NCI-H1105 (cell line): ENCODE measurements at places on chromosomes 3 and 15.

DNA sequence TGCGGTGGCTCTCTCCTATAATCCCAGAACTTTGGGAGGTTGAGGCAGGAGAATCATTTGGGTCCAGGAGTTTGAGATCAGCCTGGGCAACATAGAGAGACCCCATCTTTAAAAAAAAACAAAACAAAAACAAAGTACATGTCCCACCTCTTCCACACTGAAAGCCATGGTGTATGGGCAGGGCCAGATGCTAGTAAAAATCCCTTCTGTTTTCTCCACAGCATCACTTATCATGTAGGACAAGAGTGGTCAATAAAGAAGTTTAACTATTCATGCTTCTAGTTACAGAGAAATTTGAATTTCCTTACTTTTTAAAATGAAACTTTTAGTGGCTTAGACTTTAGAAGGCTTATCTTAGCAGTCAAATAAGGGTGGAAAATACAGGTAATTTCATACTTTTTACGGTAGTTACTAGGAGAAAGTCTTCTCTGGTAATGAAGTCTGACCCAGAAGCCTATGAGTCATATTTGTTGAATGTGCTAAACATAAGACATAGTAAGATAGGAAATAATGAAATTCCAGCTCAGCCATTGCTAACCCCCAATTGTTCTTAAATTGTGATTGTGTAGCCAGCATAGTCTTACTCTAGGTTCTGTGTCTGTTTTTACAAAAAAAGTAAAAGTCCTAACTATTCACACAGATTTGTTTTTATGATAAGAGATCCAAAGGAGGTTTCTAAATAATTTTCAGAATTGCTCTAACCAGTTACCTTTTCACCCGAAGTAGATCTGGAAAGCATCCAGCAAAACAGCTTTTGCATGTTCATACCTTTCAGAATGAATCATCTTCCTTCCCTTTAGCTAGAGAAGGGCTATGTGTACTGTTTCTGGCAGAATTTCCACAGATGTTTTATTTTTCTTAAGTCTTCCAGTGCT lies 16.4 kb upstream of the ZNF609 start:
- DNase-seq: no peak

DNA sequence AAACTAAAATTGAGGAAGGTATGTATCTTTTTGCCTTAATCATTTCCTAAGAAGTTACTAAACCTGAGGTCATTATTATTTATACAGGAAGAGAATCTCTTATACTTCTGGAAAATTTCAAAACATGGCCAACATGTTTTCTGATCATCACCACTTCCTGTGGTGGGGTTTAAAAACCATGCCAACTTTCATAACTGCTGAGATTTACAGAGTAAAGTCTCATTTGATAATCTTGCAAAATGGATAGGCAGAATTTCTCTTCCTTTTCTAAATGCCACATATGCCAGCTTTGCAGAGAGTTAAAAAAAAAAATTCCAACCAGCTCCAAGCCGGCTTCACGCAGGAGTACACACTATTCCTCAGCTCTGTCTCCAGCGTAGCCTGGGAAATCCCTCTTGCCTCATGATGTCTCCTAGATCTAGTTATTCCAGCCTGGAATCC lies 124.3 kb upstream of the SPRED1 start:
- DNase-seq: no peak

DNA sequence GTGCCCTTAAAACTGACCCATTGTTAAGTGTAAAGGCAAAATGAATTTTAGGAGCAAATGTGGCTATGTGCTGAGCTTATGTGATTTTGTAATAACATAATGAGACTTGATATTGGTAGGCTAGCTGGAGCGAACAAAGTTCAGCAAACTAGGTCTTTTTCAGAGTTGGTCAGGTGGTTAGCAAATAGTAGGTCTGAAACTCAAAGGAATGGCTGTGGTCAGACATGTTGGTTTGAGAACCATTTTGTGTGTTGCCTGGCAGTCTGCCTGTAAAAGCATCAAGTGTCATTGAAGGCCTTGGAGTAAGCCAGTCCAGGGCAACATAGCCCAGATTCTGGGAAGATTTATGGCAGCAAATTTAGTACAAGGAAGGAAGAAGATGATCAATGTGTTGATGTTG lies 16.4 kb downstream of the FBXO22 start:
- DNase-seq: no peak

- no peak for DNase-seq
Measured at GRCh38 chr3:131903988-131904415, 130.8 kb downstream of the CPNE4 start.

- DNase-seq: no peak
Measured at GRCh38 chr15:52855157-52855556, 65.0 kb upstream of the ONECUT1 start.
